RWPE1 (cell line): ENCODE measurements at places on chromosomes 5 and 9.
A peak's percentile ranks its signal among the peaks of the same experiment; 100 is the strongest.

GRCh38 chr9:23740531-23740930 lies 85.5 kb downstream of the ELAVL2 start:
- DNase-seq = no peak

DNA sequence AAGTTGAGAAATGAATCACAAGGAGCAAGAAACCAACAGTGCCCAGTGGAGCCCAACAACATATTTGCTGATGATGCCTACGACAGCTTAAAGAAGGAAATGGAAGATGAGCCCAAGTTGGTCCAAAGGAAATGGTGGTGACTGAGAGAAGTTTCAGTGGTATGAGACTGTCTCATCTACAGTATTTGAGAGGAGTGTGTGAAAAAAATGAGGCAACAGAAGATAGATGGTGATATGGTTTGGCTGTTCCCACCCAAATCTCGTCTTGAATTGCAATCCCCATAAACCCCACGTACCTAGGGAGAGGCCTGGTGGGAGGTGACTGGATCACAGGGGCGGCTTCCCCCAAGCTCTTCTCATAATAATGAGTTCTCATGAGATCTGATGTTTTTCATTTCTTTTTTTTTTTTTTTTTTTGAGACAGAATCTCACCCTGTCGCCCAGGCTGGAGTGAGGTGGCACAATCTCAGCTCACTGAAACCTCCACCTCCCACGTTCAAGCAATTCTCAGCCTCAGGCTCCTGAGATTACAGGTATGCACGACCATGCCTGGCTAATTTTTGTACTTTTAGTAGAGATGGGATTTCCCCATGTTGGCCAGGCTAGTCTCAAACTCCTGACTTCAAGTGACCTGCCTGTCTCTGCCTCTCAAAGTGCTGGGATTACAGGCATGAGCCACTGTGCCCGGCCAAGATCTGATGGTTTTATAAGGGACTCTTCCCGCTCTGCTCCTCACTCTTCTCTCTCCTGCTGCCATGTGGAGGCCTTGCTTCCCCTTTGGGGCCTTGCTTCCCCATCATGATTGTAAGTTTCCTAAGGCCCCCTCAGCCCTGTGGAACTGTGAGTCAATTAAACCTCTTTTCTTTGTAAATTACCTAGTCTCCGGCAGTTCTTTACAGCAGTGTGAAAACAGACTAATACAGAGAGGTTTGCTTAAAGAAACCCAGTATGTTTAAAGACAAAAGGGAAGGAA lies 30.2 kb downstream of the EFCAB9 start:
- no peak for DNase-seq

DNA sequence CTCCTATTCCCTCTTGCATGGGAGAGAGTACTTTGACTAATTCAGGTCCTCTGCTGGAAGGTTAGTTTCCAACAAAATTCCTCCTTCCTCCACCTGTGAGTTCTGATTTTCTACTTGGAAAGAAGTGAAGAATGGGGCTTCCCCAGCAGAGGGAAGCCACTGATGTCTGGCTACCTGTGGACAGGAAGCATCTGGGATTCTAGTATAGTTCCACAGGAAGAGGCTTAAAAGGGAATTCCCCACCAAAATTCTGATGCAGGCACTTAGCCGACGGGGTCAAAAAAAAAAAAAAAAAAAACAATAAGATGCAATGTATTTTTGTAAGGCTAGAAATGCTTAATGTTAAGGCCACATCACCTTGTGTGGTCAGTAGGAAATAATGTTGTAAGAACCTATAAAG lies 33.4 kb downstream of the PCDHGC5 start:
- no peak for DNase-seq

DNA sequence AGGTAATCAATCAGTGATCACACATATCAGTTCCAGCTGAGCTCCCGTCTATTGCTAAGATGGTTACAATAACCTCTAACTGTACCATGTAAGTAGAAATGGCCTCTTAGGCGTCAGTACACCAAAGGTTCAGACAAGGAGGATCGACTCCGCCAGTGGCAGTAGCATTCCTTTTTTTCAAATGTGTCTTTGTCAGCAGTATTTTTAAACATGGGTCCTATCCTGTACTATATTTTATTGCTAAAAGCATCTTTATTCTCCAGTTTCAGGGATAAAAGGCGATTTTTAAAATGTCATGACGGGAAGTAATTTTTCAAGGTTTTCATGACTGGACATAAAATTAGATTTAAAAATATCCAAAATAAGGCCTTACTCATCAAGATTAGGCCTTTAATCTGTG lies 64.8 kb upstream of the TBCA start:
- DNase-seq = no peak

DNA sequence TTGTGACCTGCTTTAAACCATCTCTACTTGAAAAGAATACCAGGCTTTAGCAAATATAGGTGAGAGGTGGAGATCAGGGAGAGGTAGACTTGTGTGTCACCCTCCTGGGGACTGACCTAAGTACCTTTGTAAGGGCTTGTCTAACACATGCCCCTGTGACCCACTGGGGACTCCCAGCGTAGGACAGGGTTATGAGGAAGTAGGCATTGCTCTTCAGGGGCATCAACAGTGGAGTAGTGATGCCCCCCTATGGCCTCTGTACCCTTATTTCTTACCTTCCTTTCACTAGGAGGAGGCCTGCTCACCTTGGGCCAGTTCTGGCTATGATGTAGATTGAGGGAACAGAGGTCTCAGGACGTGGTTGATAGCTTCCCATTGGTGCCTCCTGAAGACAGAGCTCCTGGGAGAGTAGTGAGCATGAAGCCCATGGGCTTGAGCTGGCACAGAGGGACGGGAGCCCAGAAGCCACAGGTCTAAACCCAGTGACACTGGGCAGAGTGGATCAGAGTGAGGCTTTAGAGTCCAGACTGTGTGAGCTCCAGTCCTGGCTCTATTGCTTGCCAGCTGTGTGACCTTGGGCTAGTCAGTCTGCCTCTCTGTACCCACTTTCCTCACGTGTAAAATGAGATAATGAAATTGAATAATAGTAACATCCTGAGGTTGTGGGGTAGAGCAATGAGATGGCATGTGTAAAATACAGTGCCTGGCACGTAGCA lies 191.7 kb downstream of the AOPEP start:
- DNase-seq = no peak

GRCh38 chr5:141747152-141748141 lies 65.4 kb upstream of the ARAP3 start:
- DNase-seq = peak; percentile 65

DNA sequence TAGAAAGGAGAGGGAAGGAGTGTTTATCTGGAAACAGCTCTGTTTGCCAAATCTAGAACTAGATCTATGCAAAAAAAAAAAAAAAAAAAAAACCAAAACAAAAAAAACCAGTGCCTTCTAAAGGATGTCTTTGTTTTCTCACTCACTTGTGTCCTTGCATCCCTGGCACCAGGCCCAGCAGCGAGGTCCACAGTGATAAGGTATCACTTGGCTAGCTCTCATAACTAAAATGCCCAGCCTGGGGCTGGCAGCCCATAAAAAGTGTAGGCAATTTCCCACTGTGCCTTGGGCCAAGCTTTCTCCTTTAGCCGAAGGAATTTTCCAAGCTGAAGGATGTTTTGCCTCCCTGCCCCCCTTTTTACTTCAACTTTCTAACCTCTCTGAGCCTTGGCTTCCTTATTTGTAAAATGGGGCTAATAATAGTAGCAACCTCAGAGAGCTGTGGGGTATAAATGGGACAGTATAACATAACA lies 20.8 kb downstream of the RGS3 start:
- DNase-seq = no peak

- DNase-seq = no peak
These were observed 90.3 kb upstream of the GCNT4 start for GRCh38 chr5:75142566-75143136.

DNA sequence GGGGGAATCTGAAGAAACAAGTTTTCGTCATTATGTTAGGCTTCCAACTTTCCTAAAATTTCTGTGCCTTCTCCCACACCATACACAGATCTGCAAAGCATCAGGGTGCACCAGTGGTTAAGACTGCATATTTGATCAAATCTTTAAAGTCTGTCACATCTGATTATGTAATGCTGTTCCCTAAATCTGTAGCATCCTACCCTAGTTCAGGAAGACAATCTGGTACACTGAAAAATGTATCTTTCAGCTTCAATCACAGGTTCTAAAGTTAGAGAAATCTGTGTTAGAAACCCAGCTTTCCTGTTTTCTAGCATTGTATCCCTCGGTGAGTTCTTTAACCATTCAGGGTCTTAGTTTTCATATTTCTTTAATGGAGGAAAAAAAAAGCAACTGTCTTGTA lies 3.9 kb downstream of the SSBP2 start:
- DNase-seq = no peak

GRCh38 chr9:14400658-14400995 lies 86.7 kb upstream of the NFIB start:
- DNase-seq = peak; percentile 16

GRCh38 chr9:26812217-26812616 lies 80.4 kb downstream of the CAAP1 start:
- DNase-seq = no peak

DNA sequence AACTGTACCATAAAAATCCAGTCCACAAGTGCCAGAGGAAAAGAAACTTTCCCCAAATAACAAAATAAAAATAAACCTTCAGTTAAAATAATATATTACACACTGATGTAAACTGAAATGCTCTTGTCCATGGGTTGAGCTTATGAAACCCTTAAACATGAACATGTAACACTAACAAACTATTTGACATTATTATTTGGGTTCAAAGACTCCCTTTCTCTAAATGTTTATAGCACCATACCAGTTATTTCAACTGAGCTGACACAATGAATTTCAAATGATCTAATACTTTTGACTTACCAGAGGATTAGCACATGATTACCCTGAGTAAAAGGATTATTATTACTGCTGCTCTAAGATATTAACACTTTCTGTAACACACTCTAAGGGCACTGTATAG lies 251.1 kb downstream of the BNC2 start:
- DNase-seq = no peak

DNA sequence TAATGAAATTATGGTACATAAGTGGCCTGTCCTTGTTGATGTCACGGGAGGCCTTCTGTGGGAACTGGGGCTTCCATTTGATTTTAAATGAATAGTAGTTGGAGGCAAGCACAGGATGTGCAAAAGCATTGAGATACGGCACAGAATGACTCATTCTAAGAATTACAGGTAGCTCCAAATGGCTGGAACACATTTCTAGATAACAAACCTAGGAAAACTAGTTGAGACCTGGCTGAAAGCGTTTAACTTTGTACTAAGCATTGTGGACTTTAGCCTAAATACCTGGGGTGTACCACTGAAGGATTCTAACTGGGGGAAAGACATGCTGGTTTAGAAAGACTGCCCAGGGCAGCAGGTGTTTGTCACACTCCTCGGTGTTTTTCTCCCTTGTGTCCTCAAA lies 9.4 kb downstream of the SKP2 start:
- peak; percentile 34 for DNase-seq

GRCh38 chr5:111753884-111754589 lies 3.0 kb downstream of the NREP start:
- DNase-seq = no peak

DNA sequence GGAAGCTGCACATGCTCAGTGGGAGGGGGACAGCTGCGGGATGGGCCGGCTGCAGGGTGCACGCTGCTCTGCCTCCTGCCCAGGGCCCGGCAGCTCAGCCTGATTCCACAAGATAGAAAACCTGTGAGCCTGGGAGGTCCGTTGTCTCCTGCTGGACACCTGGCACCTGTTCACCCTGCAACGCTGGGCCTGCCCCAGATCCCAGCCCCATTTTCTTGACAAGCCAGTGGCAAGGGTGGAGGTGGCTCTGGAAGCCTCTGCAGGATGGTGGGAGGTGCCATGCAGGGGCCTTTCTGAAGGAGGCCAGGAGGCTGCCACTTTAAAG lies 68.1 kb upstream of the RNF130 start:
- DNase-seq = no peak

- no peak for DNase-seq
These were observed 28.5 kb upstream of the MLLT3 start for GRCh38 chr9:20650750-20651299.

GRCh38 chr5:33788922-33789566 lies 102.7 kb downstream of the ADAMTS12 start:
- peak; percentile 30 for DNase-seq

GRCh38 chr9:6816581-6816980 lies 58.8 kb downstream of the KDM4C start:
- no peak for DNase-seq

DNA sequence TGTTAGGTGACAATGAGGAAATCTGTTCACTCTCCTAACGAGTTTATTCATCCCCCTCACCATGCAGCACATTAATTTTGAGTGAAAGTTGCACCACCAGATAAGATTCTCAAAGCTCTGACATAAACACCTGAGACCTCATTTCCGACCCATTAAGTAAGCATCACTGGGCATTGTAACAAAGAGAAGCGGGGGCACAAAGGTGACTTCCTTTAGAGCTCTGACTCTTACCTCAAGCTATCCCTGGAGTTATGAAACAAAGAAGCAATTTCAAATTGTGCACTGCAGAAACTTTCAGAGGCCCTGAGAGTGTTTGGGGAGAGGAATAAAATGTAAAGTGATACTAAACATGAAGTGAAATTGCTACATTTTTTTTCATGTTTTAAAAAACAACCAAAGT lies 29.5 kb downstream of the C5orf15 start:
- DNase-seq = no peak

- no peak for DNase-seq
These were observed 647.7 kb upstream of the ITGA1 start for GRCh38 chr5:52139888-52140615.
